ENCODE measurements at places on chromosomes 12 and 14.

DNA sequence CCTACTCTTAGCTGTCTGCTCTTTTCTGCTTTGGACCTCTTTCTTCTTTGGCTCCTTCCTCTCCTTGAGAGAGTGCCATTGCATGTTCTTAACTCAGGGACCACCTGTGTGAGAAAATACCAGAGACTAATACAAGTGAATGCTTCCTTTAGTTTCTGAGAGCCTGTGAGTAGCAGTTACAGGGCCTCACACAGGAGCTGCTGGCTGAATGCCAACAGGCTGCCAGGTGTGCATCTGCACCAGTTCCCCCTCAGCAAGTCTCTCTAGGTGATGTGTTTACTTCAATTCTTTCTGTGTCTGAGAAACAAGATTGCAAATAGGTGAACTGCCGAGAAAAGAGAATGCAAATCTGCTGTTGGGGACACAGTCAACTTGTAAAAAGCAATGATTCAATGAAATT is 108.2 kb downstream of the STXBP6 start:
- DNase-seq, result no peak

GRCh38 chr12:27652174-27652763 is 44.0 kb upstream of the REP15 start:
- DNase-seq, result peak; percentile 75

- DNase-seq, result no peak
These were observed 2.2 kb downstream of the ANKRD33 start for GRCh38 chr12:51890133-51890464.

GRCh38 chr12:5710260-5710878 is 234.7 kb downstream of the ANO2 start:
- no peak for DNase-seq

- peak; percentile 9 for DNase-seq
These were observed 50.3 kb upstream of the SLC2A13 start for GRCh38 chr12:40156021-40156764.

DNA sequence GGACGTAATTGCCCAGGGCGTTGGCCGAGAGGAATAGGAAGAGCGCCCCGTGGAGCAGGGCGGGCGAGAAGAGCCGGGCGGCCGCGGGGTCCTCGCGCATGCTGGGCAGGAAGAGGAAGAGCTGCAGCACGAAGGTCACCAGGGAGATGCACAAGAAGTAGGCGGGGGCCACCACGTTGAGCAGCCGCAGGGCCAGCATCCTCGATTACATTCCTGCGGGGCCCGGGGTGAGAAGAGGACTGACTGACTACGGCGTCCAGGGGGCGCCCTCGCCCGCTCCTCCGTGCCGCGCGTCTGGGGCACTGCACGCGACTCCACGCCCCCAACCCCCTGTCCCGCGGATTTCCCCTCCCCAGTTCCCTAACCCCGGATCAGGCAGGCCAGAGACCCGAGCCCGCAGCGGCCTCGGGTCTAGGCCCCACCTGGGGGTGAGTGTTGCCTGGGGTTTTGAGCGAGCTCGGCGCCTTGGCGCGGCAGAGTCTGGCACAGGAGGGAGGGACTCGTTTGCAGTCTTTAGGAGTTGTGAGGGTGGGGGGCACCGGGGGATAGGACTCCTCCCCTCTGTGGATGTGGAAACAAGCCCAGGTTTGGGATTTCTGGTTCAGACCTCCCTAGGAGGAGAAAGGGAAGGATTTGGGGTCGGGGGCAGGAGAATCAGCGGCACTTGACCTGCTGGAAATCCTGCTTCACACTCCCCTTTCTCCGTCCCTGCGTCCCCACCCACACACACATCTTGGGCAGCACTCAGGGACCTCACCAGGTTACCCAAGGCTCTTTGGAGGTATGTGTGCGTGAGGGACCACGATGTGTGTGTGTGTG is 1.8 kb downstream of the ZDHHC22 start:
- DNase-seq, result peak; percentile 75

DNA sequence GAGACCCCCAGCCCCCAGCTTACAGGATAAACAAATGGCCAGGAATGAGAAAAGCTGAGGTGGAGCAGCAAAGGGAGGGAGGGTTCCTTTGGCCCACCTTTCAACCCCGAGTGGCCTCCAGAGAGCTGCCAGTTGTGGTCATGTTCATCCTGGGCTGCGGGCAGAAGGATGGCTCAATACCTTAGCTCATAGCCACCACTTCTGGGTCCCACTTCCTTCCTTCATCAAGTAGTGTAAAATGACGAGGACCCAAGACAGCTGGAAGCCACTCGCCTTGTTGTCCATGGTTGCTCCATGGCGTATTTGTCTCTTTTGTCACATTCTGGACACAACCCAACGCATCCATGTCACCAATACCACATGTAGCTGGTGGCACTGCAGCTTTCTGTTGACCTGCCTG is 24.2 kb downstream of the CRACR2A start:
- DNase-seq, result peak; percentile 86

GRCh38 chr12:52802442-52802841 is 6.5 kb upstream of the KRT3 start:
- DNase-seq, result no peak

- DNase-seq, result no peak
These were observed 6.6 kb downstream of the SYT10 start for GRCh38 chr12:33432992-33433391.

GRCh38 chr14:60328583-60328982 is 79.6 kb downstream of the PPM1A start:
- peak; percentile 23 for DNase-seq

DNA sequence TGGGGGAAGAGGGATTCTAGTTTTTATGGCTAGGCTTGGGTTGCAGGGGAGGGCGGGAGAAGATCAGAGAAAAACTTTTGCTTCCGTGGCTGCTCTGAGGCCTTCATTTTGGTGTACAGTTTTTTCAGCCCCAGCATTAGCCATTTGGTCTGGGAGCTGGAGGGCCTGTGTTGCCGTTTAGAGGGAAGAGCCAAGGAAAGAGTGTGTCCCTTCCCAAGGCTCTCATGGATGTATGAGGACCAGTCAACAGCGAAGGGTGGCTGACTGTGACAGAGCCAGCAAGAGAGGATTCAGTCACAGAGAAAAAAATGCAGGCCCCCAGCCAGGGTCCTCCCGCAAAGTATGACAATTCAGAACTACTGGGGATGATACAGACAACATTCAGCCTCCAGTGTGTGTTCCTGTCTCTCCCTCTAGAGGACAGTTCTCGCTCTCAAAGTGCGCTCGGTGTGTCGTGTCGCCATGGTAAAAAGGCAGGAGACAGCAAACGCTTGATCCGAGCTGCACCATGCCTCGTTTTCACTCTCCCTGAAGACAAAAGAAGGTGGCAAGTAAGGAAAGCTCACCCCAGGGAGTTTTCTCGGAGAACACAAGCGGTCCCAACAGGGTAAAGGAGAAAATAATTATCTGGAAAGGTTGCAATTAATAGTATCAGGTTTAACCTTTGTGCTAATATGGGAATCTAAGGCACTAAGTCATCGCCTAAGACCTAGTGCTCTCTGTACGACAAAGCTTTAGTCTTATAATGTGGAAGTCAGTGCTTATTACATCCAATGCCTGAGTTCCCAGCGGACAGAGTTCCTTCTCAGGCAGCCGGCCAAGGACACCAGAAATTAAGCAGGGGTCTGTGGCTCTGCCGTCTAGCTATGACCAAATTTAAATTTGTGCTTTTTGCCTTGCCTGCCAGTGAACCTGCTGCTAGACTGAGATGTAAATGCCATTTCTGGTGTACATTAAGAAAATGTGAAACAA is 157.3 kb upstream of the PLXNC1 start:
- DNase-seq, result peak; percentile 32
